Adrenal gland (tissue), 19 donors: ENCODE measurements at places on chromosomes 13 and 19. TPM values are rescaled to one million over a fixed set of nuclear protein-coding genes. Genes with fewer than 3 reads are reported as not detected.
A peak's percentile ranks its signal among the peaks of the same experiment; 100 is the strongest.

DNA sequence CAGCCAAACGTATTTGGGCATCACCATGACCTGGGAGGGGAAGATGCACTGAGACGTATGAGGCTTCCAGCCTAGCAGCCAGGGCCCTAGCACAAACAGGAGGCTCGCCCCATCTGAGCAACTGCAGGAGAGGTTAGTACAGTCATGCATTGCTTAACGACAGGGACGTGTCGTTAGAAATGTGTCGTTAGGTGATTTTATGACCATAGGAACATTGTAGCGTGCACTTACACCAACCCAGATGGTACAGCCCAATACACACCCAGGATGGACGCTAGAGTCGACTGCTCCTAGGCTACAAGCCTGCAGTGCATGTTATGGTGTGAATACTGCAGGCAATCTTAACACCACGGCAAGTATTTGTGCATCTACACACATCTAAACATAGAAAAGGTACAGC, 9.3 kb downstream of the CD177 start:
- no peak for DNase-seq
- H3K36me3 ChIP-seq = no peaks in the 10 kb centered on the region
- H3K4me1 ChIP-seq = no peaks in the 10 kb centered on the region
- no peaks in the 10 kb centered on the region for H3K27me3 ChIP-seq
- no peak overlapping the region for H3K27ac ChIP-seq

Gene ARGLU1
- total RNA-seq = 93.4 TPM

DNA sequence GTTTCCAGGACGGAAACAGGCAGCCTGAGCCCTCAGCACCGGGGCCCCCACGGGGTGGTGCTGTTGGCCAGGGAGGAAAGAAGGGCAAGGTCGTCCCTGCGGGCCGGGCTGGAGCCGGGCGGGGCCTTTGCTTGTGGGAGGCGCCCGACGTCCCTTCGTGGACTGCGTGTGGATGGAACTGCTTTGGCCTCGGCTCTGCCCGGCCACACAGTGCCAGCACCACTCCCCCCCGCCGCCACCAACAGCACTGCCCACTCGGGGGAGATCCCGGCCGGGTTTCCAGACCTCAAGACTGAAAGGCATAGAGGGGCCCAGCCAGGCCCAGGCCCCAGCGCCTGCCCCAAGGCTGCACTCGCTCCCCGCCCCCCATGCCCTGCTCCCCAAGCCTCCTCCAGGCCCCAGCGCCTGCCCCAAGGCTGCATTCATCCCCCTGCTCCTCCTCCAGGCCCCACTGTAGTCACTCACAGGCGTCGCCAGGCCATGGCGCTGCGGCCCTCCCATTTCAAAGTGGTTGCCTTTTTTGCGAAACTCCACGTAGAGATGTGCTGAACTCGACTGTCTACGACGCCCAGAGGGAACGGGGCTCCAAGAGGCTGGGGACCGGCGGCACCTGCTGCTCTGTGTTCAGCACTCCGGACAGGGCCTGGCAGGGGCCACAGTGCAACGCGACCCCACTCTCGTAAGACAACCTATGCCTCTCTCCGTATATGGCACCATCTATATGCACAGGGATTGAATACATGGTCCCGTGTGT, 22.5 kb downstream of the C13orf46 start:
- no peaks in the 10 kb centered on the region for H3K36me3 ChIP-seq
- no peak overlapping the region for H3K4me3 ChIP-seq
- peak; percentile 90 for DNase-seq
- H3K4me1 ChIP-seq = peaks cover 9% of the 10 kb centered on the region

DNA sequence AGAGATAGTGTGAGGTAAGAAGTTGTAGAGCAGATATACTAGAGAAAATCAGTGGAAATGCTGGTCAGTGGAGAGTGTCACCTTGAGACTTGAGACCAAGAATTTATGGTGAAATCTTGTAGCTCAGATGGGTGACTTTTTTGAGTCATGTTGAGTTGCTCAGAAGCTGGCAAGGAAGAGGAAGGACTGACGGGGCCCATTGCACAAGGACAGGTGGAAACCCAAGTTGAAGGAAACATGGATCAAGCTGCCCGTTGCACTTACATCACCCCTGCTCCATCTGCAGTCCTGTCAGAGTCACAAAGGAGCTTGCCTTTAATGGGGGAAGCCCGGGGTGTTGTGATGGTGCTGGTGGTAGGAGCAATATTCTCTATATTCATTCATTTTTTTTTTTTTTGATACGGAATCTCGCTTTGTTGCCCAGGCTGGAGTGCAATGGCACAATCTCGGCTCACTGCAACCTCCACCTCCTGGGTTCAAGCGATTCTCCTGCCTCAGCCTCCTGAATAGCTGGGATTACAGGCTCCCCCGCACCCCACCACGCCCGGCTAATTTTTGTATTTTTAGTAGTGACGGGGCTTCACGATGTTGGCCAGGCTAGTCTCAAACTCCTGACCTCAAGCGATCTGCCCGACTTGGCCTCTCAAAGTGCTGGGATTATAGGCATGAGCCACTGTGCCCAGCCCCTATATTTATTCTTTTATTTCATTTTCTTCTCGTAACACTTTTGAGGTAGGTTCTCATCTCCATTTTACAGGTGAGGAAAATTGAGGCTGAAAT, 27.4 kb downstream of the UBAC2 start:
- no peak overlapping the region for H3K27ac ChIP-seq
- peaks cover 5% of the 10 kb centered on the region for H3K4me1 ChIP-seq
- no peaks in the 10 kb centered on the region for H3K36me3 ChIP-seq
- peak; percentile 61 for DNase-seq
- no peak overlapping the region for H3K4me3 ChIP-seq
- no peaks in the 10 kb centered on the region for H3K27me3 ChIP-seq

Gene BCKDHA
- 85.1 TPM for total RNA-seq

Gene HSPBP1
- total RNA-seq = 29.3 TPM

- H3K36me3 ChIP-seq = no peaks in the 10 kb centered on the region
- H3K4me3 ChIP-seq = no peak overlapping the region
- H3K27me3 ChIP-seq = no peaks in the 10 kb centered on the region
- peaks cover 5% of the 10 kb centered on the region for H3K4me1 ChIP-seq
- DNase-seq = no peak
These were observed 21.3 kb upstream of the SLC1A5 start for GRCh38 chr19:46809534-46810272.

Gene ZNF534
- total RNA-seq = not detected
